Hindlimb muscle (tissue), 1 donor: ENCODE measurements at places on chromosomes 12 and 14. TPM values are rescaled to one million over a fixed set of nuclear protein-coding genes. Genes with fewer than 3 reads are reported as not detected.

- peak; percentile 84 for DNase-seq
These were observed 27.7 kb downstream of the FIGNL2 start for GRCh38 chr12:51820526-51821439.

DNA sequence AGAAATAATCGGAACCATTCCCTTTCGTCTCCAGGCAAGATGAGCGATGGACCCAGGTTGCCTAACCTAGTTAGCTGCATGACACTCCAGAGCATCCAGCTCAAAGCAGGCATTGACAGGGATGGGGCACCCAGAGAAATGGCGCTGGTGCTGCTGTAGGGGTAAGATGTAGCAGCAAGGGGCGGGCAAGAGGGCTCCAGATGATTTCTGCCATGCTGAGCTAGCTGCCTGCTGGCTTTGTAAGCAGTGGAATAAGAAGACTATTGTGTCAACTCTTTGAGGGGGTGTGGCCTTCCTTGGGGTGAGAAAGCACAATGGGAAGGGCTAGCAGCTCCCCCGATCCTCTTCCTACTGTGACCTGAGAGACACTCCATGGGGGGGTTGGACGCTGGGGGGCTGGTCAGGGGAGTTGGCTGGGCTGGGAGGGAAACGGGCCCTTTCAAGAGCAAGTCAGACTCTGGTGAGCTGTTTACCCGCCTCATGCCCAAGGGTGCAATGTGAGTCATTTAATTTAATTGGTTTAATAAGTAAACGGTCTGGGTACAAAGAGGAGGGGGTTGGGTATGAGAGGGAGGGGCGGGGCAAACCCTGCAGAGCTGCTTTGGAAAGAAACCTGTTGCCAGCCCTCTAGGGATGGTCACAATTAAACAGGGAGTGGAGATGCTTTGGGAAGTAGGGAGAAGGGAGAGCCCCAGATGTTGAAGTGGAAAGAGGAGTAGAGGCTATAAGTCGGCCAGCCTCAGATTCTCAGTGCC lies 50.5 kb downstream of the B4GALNT3 start:
- no peak for DNase-seq

DNA sequence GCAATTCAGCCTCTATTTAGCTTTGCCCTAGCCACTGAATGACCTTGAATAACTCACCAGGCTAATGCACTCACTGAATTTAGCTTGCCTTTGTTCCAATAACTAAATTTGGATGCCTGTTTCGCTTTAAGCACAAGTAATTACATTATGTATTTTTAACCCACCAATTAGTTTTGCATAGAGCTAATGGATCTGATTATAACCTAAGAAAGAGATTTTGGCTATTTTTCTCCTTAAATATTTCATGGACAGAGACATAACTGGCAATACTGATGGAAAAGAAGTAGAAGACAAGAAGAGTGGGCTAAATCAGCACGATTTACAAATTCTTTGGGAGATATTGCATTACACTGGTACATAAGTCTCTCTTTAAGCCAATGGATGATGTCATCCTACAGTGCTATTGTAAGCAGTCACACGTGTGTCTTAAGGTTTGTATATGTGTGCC lies 85.7 kb downstream of the AKAP6 start:
- DNase-seq, result no peak

DNA sequence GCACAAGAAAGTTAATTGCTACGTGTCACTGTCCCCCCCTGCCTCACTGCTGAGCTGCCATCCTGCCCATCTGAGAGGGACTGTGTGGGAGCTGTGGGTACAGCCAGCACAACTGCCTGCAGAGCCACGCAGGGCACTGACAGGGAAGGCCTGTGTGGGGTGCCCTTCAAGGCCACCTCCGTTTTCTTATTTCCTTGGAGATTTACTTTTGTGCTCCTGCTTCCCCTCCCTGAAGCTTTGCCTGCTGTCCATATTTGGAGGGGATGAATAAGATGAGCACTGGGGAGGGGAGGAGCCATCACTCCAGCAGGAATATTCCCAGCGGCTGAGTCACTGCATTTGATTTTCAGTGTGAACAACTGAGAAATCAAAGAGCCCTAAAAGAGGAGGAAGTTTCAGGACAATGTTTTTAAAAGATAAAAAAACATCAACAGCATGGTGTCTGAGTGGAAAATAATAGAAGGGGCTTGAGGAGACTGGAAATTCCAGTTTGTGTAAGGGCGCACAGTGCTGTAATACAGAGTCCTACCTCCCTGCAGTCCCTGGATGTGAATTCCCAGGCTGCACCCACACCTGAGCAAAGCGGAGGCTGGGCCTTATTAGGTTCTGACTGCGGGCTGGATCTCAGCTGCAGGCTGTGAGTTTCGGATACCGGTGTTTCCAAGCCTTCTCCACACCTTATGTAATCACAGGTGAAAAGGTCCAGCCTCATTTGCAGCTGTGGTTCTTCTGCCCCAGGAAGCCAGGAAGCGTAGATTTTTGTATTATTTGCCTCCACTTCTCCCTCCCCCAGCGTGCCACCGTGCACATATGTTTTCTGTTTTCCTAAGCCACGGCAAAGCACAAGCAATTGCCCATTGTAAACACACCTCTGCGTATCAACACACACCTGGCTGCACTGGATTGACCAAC lies 192.6 kb upstream of the BCL2L14 start:
- DNase-seq, result no peak

DNA sequence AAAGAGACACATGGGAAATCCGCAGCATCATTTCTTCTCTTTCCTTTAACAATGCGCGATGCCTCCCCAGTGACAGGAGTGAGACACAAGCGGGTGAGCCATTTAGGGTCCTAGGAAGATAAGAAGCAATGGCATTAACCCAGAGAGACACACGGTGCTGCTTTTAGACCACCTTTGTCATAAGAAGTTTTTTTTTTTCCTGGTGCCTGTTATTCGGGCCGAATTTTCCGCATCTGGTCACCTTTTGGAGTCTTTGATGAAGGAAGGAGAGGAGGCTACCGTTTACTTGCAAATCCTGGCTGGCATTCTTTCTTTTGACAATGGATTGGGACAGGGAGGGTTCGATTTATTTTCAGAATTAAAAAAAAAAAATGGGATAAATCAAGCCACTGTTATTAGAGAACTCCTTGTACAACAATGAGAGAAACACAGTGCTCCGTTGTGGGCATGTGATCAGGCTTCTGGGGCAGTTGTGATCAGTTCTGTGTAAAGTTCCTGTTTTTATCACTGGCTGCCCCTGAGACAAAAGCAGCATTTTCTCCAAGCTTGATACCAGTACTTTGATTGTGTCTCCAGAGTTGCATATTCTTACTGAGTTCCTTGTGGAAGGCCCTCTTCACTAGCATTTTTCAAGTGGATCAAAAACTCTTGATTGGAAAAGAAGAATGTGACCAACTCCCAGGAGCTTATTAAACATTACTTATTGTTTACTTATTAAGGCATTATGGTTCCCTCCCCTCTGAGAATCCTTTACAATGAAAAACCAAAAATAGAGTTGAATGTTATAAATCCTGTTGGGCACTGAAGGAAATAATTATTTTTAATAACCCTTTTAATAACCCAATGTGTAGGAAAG lies 1.1 kb downstream of the DIP2B start:
- peak; percentile 26 for DNase-seq

GRCh38 chr12:131211340-131211938 lies 257.7 kb downstream of the ADGRD1 start:
- no peak for DNase-seq

GRCh38 chr12:9260931-9261330 lies 52.7 kb upstream of the PZP start:
- DNase-seq, result no peak

RTRAF gene
- polyA plus RNA-seq, result 210 TPM

- no peak for DNase-seq
These were observed 5.3 kb upstream of the RAB35 start for GRCh38 chr12:120121766-120122293.

DNA sequence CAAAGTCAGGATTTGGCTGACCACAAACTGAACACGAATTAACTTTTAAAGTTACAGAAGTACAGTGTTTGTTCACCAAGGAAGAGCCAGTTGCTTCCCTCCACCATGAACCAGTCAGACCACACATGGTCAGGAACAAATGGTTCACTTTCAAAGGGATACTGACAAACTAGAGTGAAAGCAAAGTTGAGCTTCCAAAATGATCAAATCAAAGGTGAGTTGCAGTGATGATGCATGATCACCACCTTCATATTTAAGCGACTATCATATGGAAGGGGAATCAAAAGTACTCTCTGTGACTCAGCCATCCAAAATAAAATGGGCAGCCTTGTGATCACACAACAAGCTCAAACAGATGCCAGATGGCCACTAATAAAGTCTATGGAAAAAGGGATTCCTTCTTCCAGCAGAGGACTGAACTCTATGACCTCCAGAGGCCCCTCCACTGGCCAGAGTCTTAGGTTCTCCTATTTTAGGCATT lies 13.1 kb downstream of the NT5DC3 start:
- DNase-seq, result no peak

SSPN gene
- polyA plus RNA-seq, result 121 TPM

DNA sequence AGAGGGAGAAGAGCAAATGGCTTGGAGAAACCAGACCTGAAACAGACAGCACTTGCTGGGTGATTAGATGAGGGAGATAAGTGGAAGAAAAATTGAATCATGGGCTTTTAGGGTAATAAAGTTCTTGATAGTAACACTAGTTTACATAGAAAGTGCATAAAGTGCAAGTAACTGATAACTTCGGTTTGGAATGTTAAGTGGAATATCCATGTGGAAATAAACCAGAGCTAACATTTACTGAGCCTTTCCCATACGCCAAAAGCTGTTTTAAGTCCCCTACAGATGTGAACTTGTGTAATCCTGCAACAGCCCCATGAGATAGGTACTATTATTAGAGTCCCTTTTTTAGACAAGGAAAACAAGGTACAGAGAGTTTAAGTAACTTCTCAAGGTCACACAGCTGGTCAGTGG lies 77.1 kb upstream of the NUDT4 start:
- peak; percentile 11 for DNase-seq

ABCD2 gene
- 0.66 TPM for polyA plus RNA-seq

- peak; percentile 64 for DNase-seq
These were observed 69.9 kb upstream of the CNTN1 start for GRCh38 chr12:40622246-40622838.

TPCN1 gene
- polyA plus RNA-seq, result 48.2 TPM

GRCh38 chr14:59583755-59584154 lies 7.1 kb upstream of the CCDC175 start:
- no peak for DNase-seq

DNA sequence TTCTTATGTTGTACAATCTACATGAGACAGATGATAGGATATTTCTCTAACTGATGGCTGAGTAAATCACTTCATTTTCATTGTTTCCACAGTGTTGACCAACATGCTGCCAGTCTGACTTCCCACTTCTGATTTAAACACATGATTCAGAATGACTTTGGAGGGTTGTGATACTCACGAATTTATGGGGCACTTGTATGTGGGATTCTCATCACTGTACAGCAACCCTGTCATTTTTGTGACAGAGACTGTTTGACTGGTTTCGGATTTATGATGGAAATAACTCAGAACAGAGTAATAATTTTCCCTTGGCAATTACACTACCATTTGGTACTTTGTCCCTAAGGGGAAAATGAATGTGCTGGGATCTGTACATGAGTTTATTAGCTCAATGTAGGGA lies 333.8 kb downstream of the TRHDE start:
- DNase-seq, result no peak
